Stimulated activated CD8-positive, alpha-beta memory T cell treated with anti-CD3 and anti-CD28 coated beads, Interleukin-4, amount 100 ng/mL, for 48 hours (primary cell): ENCODE measurements at places on chromosomes 5 and 9.

DNA sequence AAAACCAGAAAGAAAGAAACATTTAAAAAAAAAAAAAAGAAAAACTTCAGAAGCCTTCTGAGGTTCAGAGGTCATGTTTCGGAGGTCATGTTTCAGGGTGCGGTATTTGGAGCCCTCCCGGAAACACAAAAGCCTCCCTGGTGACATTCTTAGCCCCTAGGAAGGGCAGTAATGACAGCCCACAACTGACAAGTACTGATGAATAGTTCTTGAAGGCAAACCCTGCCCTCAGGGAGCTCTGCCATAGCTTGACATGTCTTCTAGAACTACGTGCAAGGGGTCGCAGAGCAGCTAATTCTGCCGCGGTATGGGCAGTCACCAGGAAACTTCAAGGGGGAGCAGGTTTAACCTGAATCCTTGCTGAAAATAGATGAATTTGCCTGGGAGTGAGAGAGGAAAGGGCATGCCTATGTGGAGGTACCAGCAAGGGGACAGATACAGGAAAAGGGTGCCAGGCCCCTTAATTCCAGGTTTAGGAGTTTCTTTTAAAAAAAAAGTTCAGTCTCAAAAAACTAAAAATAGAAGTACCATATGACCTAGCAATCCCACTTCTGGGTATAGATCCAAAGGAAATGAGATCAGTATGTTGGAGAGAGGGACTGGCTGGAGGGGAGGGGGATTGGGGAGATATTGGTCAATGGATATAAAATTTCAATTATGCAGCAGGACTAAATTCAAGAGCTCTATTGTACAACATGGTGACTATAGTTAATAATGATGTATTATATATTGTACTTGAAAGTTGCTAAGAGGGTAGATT, 98.4 kb downstream of the C9orf152 start:
- no peak for DNase-seq

- DNase-seq: no peak
Observed at GRCh38 chr5:179237770-179238627, 107.3 kb downstream of the ADAMTS2 start.

DNA sequence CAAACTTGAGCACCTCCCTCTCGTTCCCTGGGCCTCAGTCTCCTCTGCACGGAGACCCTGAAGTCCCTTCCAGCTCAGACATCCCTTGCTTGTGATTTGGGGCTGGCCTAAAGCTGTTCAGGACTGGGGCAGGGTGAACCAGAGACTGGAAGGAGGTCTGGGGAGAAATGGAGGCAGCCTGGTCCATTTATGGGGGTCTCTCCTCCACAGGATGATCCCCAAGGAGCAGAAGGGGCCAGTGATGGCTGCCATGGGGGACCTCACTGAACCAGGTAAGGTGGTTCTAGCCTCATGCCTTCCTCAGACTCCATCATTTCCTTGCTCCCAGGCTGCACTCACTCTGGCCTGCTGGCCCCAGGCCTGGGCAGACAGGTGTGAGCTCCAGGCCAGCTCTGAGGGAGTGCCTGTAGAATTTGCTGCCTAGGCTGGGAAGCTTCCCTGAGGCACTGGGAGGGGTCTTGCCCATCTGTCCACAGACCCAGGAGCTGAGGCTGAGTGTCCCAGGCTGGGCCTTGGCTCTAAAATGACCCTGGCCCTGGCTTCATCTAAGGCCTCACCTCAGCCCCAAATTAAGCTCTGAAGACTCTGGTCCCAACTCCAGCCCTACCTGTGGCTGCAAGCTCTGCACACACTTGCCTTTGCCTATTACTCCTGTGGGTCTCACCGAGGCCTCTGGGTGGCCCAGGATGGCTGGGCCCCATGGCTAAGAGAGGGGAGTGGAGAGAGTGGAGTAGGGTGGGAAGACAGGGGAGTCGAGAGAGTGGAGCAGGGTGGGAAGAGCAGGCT, 1.9 kb downstream of the MYOZ3 start:
- no peak for DNase-seq

DNA sequence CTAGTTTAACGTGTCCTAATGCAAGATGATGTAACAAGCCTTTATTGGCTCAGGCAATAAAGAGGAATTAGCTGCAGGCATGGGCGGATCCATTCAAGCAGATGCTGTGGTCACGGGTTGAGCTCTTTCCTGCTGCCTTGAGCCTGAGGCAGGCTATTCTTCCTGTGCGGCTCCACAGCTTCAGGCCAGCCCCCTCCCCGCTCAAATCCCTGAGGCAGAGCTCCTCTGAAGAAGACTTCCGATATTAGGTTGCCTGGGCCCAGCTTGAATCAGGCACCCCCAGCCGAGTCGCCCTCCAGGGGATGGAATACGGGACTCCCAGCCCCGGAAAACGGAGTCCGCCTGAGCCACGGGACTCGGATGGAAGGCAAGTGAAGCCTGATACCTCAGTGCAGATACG, 95.0 kb upstream of the RUFY1 start:
- no peak for DNase-seq

DNA sequence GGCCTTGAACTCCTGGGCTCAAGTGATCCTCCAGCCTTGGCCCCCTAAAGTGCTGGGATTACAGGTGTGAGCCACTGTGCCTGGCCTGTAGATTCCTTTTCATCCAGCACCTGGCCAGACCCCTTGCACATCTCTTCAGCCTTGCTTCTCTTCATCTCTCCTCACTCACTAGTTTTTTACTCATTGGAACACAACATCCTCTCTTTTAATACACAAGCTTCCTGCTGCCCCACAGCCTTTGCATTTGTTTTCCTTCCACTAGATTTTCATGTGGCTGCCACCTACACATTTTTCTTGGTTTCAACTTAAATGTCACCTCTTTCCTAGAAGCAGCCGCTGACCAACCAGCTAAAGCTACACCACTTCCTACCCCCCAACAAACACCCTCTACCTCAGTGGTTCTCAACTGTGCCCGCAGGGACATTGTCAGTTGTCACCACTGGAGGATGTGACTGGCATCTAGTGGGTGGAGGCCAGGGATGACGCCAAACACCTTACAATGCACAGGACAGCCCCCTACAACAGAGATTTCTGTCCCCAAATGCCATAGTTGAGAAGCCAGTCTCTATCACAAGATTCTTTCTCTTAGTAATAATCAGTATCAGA, 33.7 kb downstream of the HAVCR1 start:
- peak; percentile 83 for DNase-seq

DNA sequence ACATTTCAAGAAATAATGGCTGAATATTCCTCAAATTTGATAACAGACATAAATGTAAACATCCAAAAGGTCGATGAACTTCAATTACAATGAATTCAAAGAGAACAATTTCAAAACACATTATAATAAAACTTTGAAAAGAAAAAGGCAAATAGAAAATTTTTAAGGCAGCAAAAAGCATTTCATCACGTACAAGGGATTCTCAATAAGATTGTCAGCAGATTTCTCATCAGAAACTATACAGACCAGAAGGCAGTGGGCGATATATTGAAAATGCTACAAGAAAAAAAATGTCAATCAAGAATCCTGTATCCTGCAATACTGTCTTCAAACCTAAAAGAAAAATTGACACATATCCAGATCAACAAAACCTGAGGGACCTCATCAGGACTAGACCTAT, 62.0 kb downstream of the EDIL3 start:
- DNase-seq: no peak

- DNase-seq: peak; percentile 55
Observed at GRCh38 chr5:43020399-43020746, 19.7 kb downstream of the ANXA2R start.

GRCh38 chr5:61263561-61264272, 68.3 kb upstream of the ZSWIM6 start:
- DNase-seq: no peak

GRCh38 chr9:111412280-111412679, 71.9 kb downstream of the ECPAS start:
- DNase-seq: no peak

DNA sequence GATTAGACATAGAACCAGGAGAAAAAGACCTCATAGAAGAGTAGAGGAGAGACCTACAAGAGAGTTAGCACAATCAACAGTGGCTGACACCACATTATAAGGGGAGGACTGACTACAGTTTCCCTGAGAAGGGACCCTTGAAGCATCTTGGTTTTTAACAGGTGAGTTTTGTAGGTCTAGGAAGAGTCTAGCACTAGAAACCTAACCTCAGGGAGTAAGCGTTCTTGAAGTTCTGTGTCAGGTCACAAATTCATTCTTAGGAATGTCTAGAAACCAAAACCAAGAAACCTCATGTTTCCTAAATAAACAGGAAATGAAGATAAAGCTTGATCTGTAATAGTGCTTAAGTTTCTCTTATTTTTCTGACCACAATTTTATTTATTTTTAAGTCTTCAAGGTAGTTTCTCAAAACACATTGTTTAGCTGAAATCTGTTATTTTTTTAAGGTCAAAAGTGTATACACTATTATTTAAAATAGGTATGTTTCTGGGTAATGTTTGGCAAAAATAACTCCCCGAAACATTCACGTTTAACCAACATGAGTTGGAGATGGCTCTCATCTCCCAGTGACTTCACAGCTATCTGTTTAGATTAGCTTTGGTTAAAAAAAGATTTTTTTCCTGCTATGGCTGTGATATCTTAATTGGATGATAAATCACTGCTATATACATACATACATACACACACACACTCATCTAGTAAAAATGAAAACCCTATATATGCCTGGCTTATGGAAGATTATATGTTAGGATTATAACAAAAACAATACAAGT, 37.1 kb downstream of the MAP3K1 start:
- no peak for DNase-seq
